ENCODE measurements at places on chromosomes 11 and 22. TPM values are rescaled to one million over a fixed set of nuclear protein-coding genes. Genes with fewer than 3 reads are reported as not detected.

GRCh38 chr22:19275919-19276600 lies 15.5 kb downstream of the CLTCL1 start:
- DNase-seq, result peak; percentile 57

DNA sequence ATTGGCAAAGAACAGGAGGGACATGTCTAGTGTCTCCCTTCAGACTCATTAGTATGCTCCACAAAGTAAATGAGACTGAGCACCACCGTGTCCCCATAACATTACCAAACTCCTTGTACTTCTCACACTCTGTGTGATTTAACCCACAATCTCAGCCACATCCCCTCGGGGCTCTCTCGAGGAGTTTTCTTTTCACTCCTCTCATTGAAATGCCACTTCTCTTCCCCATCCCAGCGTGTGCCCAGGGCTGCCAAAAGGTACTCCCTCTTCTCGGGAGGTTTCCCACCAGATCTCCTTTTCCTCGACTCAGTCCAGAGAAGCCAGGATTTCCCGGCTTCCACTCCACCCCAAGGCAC lies 1.1 kb downstream of the RBFOX2 start:
- DNase-seq, result peak; percentile 19

GRCh38 chr11:12100841-12101242 lies 9.5 kb upstream of the MICAL2 start:
- DNase-seq, result peak; percentile 91

GRCh38 chr22:26095256-26095956 lies 73.9 kb upstream of the SEZ6L start:
- no peak for DNase-seq

DNA sequence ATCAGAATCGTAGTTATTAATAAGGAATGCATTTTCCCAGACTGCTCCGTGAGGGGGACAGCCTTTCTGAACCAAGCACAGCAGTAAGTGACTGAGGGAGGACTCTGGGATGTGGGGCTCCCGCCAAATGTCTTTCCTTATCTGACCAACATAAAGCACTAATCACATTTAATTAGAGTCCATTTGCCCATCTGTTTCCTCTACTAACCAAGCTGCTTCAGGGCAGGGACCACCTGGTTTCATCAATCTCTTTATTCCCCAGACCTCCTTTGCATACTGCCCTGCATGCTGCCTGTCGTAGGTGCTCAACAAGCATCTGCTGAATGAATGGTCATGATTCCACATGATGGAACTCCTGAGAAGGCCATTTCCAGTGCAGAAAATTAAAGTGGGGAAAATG lies 29.4 kb downstream of the SMCO4 start:
- no peak for DNase-seq

- peak; percentile 72 for DNase-seq
Measured at GRCh38 chr22:25062386-25063085, 110.0 kb downstream of the KIAA1671 start.

Gene FOLR2
- 5.3 TPM for total RNA-seq

Gene MCHR1
- total RNA-seq, result not detected

Gene MAPK11
- 4.4 TPM for total RNA-seq

Gene OR5L1
- not detected for total RNA-seq

DNA sequence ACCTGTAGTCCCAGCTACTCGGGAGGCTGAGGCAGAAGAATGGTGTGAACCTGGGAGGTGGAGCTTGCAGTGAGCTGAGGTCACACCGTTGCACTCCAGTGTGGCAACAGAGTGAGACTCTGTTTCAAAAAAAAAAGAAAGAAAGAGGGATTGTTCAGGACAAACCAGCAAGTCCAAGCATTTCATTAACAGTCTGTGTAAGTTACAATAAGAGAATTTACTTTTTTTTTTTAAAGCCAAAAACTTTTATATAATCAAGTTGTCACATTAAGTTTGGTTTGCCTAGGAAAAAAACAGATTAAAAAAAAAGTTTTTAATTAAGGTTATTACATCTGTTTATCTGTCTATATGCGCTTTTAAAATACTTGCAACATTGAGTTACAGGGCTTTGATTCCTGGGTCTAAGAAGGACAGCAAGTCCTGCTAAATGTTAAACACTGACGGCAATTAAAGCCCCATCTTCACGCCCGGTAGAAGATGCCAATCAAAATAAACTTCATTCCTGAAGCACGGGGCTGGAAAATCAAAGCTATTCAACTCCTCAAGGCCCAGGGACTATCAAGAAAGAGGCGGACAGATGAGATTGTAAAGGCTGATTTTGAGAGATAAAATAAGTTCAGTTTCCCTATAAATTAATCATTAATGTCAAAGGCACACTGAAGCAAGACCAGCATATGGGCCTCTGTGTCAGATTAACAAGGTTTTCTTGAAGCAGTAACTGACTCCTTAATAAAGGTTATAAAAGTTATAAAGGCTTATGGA lies 10.7 kb downstream of the TMEM138 start:
- DNase-seq, result no peak

DNA sequence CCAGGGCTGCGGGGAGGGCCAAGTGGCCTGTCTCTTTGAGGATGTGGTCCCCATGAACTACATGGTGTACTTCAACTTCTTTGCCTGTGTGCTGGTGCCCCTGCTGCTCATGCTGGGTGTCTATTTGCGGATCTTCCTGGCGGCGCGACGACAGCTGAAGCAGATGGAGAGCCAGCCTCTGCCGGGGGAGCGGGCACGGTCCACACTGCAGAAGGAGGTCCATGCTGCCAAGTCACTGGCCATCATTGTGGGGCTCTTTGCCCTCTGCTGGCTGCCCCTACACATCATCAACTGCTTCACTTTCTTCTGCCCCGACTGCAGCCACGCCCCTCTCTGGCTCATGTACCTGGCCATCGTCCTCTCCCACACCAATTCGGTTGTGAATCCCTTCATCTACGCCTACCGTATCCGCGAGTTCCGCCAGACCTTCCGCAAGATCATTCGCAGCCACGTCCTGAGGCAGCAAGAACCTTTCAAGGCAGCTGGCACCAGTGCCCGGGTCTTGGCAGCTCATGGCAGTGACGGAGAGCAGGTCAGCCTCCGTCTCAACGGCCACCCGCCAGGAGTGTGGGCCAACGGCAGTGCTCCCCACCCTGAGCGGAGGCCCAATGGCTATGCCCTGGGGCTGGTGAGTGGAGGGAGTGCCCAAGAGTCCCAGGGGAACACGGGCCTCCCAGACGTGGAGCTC lies 13.5 kb downstream of the ADORA2A start:
- no peak for DNase-seq

All from thyroid gland (tissue), 4 donors.